ENCODE measurements at places on chromosomes 4 and X. TPM values are rescaled to one million over a fixed set of nuclear protein-coding genes. Genes with fewer than 3 reads are reported as not detected.

DNA sequence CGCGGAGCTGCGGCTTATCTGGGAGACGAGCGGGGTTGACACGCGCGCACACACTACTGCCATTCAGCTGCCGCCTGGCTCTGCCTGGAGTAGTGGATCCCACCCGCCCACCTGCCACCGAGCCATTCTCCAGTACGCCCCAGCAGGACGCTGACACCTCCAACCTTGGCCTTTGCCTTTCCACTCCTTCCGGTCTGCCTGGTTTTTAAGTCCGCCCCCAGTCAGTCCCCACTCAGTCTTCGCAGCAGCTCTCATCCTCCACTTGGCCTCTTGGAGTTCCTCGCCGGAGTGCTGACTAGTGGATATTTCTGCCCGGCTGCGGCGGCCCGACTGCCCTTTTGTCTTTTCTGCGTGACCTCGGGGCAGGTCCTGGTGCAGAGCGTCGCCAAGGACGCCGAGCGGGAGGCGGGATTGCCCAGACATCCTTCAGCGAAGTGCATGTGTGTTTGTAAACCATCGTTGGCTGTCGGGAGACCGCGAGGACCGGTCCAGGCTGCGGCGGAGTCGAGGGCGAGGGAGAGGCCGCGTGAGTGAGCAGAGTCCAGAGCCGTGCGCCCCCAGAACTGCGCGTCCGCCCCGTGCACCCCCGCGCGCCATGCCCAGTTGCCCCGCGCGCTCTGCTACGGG lies 1.1 kb downstream of the SLIT2 start:
- no peak for DNase-seq

- DNase-seq = no peak
These were observed 9.3 kb downstream of the NOX1 start for GRCh38 chrX:100864657-100865391.

GRCh38 chr4:19819737-19820136 lies 432.0 kb upstream of the SLIT2 start:
- no peak for DNase-seq

- DNase-seq = no peak
These were observed 3.5 kb upstream of the SAP30 start for GRCh38 chr4:173367285-173367684.

GRCh38 chr4:27048429-27049238 lies 188.0 kb downstream of the STIM2 start:
- no peak for DNase-seq

- no peak for DNase-seq
These were observed 580 bp upstream of the PLS3 start for GRCh38 chrX:115560211-115560977.

DNA sequence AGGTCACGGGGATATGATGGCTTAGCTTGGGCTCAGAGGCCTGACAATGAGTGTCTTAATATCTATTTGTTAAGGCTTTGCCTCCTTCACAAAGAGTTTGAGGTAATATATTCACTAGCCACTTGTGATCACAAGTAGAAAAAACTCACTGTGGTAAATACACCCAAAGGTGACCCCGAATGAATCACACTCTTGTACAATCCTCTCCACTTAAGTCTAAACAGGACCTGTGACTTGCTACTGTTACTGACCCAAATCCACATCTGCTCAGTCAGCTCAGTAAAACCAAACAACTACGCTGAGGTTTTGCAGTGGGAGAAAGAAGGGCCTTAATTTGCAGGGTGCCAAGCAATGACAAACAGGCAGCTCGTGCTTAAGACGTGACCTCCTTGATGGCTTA lies 223.8 kb upstream of the MAGEC2 start:
- DNase-seq = no peak

GRCh38 chrX:19554786-19555185 lies 39.5 kb upstream of the MAP3K15 start:
- DNase-seq = no peak

- DNase-seq = no peak
These were observed 114.5 kb downstream of the GATB start for GRCh38 chr4:151646322-151646721.

- DNase-seq = no peak
These were observed 67.5 kb upstream of the GPR34 start for GRCh38 chrX:41621222-41621723.

DNA sequence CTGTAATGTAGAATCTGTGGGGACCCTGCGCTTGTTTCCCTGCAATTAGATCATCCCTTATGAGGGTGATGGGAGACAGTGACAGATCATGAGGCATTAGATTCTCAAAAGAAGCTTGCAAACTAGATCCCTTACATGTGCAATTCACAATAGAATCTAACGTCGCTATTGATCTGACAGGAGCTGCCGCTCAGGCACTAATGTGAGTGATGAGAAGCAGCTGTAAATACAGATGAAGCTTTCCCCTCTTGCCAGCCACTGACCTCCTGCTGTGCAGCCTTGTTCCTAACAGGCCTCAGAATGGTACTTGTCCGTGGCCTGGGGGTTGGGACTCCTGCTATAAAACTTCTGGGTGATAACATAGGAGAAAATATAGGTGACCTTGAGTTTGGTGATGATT lies 1076.8 kb downstream of the PDHA2 start:
- DNase-seq = no peak

DNA sequence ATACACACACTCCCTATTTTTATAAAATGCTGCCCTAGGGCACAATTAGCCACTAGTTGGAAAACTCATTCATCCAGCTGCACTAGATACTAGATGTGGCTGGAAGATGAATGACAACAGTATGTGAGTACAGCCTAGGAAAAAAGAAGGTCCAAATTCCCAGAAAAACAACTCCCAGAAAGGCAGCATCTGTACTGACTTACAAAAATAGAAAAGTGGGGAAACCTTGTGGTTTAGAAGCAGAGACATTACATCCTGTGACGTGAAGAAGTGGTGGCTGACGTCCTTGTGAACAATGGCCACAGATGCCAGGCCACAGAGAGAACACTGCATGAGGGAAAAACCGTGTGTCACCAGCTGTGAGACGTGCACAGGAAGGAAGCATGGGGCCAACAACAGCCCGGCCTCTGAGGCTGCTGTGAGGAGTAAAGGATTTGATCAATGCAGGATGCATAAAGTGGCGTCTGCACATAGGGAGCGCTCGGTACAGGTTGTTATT lies 81.2 kb downstream of the SPRY1 start:
- DNase-seq = peak; percentile 10

- DNase-seq = no peak
These were observed 349.9 kb downstream of the FBXW7 start for GRCh38 chr4:152185786-152186550.

DNA sequence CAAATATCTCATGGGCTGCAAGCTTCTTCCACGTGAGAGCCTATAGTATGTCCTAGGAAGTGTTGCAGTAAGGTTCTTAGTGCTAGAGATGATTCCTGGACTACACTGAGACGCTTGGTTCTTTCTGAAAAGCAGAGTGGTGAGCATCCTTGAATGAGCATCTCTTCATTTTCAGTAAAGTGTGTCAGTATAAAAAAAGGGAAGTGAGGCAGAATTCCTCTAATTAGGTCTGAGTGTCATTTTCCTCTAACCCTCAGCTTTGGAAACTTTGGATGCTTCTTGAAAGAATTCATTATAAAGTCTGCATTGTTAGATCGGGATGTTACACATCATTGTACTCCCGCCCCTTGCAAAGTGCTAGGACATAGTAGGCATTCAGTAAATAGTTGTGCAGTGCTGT lies 5.2 kb downstream of the BMPR1B start:
- DNase-seq = no peak

DNA sequence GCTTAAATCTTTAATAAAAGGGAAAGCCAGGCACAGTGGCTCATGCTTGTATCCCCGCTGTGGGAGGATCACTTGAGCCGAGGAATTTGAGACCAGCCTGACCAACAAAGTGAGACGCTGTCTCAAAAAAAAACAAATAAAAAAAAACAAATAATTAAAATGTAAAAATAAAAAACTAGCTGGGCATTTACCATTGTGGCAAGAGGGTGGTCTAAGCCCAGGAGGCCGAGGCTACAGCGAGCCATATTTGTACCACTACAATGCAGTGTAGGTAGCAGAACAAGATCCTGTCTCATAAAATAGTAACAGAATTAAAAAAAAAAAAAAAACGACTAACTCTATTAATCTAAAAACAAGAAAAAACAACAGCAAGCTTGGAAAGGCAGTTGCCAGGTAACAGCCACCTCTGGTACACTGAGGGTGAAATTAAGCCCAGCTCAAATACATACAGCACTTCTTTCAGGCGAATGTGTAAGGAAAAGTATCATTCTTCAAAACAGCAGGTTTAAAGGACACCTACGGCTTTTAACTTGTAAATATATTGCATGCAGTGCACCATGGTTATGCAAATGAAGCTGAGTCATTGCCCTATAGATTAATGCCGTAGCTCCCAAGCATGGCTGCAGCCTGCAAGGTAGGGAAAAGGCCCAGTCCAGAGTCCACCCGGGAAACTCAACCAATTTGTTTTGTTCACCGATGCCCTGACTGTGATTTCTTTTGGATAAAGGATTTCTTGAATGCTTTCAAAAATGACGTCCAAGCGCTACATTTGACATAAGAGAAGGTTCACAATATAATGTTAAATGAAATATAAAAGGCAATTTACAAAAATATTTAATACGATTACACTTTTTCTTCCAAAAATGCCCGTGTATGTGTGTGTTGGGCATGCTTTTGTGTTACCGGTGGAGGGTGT lies 14.5 kb upstream of the TXLNG start:
- DNase-seq = no peak

GRCh38 chr4:114588305-114588704 lies 10.3 kb upstream of the UGT8 start:
- DNase-seq = no peak

DNA sequence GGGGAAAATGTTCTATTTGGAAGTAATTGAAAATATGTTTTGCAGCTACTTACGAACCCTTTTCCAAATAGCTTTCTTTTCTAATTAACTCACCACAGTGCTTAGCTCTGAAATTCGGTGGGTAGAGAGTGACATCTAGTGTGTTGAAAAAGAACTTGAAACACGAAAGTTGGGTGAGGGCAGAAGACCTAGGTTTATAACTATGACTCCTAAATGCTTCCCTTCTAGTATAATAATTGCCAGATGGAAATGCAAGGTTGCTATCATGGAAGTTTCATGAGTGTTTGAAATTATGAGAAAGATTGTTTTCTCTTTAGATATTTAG lies 77.3 kb upstream of the NOCT start:
- DNase-seq = no peak

DNA sequence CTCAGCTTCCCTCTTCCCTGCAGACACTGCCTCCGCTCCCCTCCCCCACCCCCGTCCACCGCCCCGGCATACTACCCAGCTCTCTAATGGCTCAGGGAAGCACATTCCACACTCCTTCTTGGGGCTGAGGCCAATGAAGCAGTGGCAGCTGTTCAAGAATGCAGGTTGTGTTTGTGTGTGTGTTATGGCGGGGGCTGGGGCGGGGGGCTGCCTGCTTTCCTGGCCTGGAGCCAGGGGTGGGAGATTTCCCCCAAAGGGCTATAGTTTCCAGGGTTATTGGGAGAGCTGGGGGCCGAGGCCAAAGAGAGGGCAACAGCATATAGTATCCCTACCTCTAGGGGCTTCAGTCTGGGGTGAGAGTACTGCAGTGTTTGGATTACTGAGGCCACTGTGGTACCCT lies 149.4 kb downstream of the EFNB1 start:
- DNase-seq = no peak

GRCh38 chrX:18792828-18793227 lies 85.4 kb downstream of the PPEF1 start:
- DNase-seq = no peak

GRCh38 chrX:36422368-36422767 lies 502.8 kb downstream of the CFAP47 start:
- DNase-seq = no peak

DNA sequence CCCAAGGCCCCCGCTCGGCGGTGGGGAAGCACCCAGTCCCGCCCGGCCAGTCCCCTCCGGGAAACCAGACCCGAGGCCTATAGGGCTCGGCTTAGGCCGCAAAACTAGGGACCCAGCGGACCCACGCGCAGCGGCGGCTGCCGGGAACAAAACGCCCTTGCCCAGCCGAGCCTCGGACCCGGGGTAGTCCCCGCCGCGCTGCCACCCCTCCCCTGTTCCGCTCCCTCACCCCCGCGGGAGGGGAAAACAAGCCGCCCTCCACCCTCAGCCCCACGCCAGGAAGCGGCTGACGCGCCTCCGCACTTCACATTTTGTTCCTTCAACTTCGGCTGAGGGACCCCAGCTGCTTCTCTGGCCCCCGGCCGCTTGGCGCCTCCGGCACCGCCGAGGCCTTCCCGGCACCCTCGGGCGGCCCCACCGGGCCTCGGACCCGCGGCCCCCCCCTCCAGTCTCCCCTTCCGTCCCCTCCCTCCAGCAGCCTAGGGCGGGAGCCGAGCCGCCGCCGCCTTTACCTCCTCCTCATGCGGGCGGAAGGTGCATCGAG lies 694 bp downstream of the PDS5A start:
- peak; percentile 48 for DNase-seq

DNA sequence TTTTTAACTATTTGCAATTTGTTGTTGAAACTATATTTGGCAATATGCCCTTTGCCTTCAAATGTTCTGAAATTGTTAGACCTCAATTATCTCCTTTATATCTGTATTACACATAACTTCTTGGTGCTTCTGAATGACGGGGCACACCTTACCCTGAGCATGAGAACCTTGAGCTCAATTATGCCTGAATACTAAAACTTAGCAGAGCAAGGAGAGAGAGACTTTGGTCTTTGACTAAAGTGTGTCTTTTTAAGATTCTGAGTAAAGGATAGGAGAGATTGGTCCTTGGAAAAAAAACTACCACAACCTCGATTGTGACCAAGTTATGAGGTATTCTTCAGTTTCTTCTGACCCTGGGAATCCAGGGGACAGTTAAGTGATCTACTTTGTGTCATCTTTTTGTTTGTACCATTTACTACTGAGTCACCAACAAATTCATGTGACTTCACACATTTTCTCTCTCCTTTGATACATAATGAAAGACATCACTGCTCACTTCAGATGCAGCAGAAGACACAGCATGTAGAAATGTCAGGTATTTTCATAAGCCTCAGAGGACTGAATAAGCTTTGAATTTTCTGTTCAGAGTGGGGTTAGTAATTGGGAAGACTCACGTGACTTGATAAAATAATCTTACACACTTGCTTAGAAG lies 51.4 kb downstream of the PTTG2 start:
- DNase-seq = no peak

- DNase-seq = peak; percentile 42
These were observed 13.8 kb upstream of the ENOX2 start for GRCh38 chrX:130916636-130917422.

- no peak for DNase-seq
These were observed 1.0 kb downstream of the SLITRK4 start for GRCh38 chrX:143634663-143635455.

Gene MTM1
- 11.9 TPM for polyA plus RNA-seq

Gene POF1B
- polyA plus RNA-seq = 0.17 TPM

Gene CACNA1F
- polyA plus RNA-seq = not detected

Gene GUF1
- 11.3 TPM for polyA plus RNA-seq

Gene LANCL3
- not detected for polyA plus RNA-seq

Gene ASB9
- polyA plus RNA-seq = 2.4 TPM

Gene ZCCHC18
- polyA plus RNA-seq = 1.0 TPM

Gene NEUROG2
- not detected for polyA plus RNA-seq

Gene ENPEP
- not detected for polyA plus RNA-seq

Gene CLDN34
- not detected for polyA plus RNA-seq

Gene ATP2B3
- polyA plus RNA-seq = not detected

Gene EVC
- not detected for polyA plus RNA-seq

Gene GPR34
- polyA plus RNA-seq = 0.16 TPM

Gene EFHC2
- polyA plus RNA-seq = 2.1 TPM
